Mesothelial cell of epicardium (in vitro differentiated cells): ENCODE measurements at places on chromosomes 3 and 15. TPM values are rescaled to one million over a fixed set of nuclear protein-coding genes. Genes with fewer than 3 reads are reported as not detected.

Gene CCDC13
- total RNA-seq, result 0.55 to 0.90 TPM (median 0.60 TPM) in 3 replicates

Gene MEX3B
- 29.8 to 31.9 TPM (median 30.8 TPM) in 3 replicates for total RNA-seq

Gene GHSR
- total RNA-seq, result not detected in 3 replicates

Gene GATA2
- total RNA-seq, result 53.2 to 60.4 TPM (median 54.3 TPM) in 3 replicates

- H3K4me3 ChIP-seq, result peak overlapping the region; percentile 98
- no peaks in the 10 kb centered on the region for H3K36me3 ChIP-seq
- H3K27ac ChIP-seq, result peak overlapping the region; percentile 100
- DNase-seq, result no peak
These were observed 775 bp upstream of the MAPK6 start for GRCh38 chr15:52018244-52018643.

DNA sequence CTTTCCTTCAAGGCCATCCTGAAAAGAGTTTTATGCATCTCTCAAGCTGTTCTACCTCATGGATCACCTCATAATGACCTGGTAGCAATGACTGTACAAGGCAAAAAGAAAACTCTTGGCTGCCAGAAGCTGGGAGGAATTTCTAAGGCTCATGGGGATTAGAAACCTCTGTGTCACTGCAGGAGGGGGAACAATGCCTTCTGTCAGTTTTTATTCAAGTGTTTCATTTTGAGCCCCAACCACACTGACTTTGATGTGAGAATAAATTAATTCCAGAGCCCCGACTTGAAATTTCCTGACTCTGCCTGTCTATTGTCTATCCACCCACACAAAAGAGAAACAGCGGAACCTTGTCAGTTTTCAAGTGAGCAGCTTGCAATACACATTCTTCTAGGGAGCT is 58.7 kb upstream of the MRPL3 start:
- H3K27ac ChIP-seq, result no peak overlapping the region
- no peaks in the 10 kb centered on the region for H3K4me1 ChIP-seq
- H3K27me3 ChIP-seq, result peaks cover 68% of the 10 kb centered on the region
- no peak overlapping the region for H3K4me3 ChIP-seq
- DNase-seq, result no peak
- H3K36me3 ChIP-seq, result no peaks in the 10 kb centered on the region

DNA sequence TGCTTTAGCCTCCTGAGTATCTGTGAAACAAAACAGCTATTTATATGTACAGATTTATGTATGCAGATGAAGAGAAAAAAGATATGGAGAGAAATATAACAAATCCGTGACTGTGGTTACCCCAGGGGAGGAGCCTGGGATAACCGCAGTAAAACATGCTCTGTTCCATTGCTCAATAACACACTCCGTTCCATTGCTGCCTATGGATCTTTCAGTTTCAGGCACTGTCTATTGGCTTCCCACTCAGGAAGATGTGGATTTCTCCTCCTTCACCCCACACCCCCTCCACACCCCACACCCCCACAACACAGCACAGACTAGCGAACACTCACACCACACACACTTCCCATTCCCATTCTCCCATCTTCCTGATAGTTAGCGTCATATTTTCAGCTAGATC is 47.9 kb downstream of the CDCP1 start:
- no peak overlapping the region for H3K4me3 ChIP-seq
- no peak for DNase-seq

GRCh38 chr3:16338999-16339398 is 74.0 kb downstream of the OXNAD1 start:
- DNase-seq, result no peak
- H3K36me3 ChIP-seq, result peaks cover 18% of the 10 kb centered on the region
